Body of pancreas (tissue), 4 donors: ENCODE measurements at places on chromosomes 16 and 17. TPM values are rescaled to one million over a fixed set of nuclear protein-coding genes. Genes with fewer than 3 reads are reported as not detected.

The HSD11B2 gene
- total RNA-seq, result 5.4 TPM

The KRTAP2-3 gene
- not detected for total RNA-seq

The FBXL16 gene
- total RNA-seq, result 2.3 TPM

The C1QTNF8 gene
- total RNA-seq, result not detected

The HAS3 gene
- total RNA-seq, result 0.26 TPM

The CRISPLD2 gene
- total RNA-seq, result 129 TPM

The SLC5A11 gene
- not detected for total RNA-seq

The PMP22 gene
- total RNA-seq, result 53.1 TPM

The HIRIP3 gene
- total RNA-seq, result 11.2 TPM

The SDR42E2 gene
- not detected for total RNA-seq

The C16orf92 gene
- total RNA-seq, result not detected

The SERPINF2 gene
- total RNA-seq, result 8.8 TPM

The ABCC11 gene
- total RNA-seq, result not detected

The ZNF785 gene
- total RNA-seq, result 10.9 TPM

The CLEC3A gene
- not detected for total RNA-seq

The RFWD3 gene
- 10.5 TPM for total RNA-seq

The GRB7 gene
- total RNA-seq, result 39.9 TPM

The SSTR5 gene
- not detected for total RNA-seq
